Left renal cortex interstitium (tissue), 4 donors: ENCODE measurements at places on chromosomes 4 and X. TPM values are rescaled to one million over a fixed set of nuclear protein-coding genes. Genes with fewer than 3 reads are reported as not detected.

DNA sequence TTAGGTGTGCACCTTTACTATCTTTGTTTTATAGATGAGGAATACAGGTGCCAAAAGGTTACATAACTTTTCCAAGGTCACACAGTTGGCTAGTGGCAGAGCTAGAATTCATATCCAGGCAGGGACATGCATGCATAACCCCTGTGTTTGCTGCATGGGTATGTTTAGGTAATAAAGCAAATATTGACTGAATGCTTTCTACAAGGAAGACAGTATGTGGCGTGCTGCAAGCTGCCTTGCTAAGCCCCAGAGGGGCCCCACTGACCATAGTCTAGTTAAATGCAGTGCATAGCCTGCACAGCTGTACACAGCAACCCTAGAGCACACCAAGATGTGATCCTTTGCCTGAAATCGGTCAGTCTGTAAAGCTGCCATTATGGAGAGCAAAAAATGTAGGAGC, 320.5 kb upstream of the IGFBP7 start:
- DNase-seq = no peak

DNA sequence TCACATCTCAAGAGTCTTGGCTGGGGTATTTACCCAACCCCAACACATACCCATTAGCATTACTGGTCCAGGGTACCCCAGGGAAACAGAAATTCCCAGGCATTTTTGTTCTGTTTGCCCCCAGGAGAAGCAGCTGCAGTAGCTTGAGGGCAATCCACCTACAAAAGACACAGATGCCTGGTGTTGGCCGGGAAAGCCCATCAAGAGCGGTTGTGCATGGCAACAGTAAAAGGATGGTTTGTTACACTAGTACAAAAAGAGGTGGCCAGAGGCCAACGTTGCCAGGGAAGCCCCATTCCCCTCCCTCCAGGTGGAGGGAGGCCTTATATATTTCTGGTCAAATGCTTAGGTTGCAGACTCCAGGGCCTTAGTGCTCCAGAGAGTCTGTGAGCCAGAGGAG, 637.8 kb downstream of the BCOR start:
- no peak for DNase-seq

GRCh38 chr4:150106886-150107285, 28.6 kb downstream of the DCLK2 start:
- no peak for DNase-seq

- no peak for DNase-seq
These were observed 542.6 kb downstream of the CFAP47 start for GRCh38 chrX:36462142-36462541.

GRCh38 chrX:153441981-153442380, 3.9 kb downstream of the TREX2 start:
- DNase-seq = no peak

GRCh38 chr4:57435300-57435699, 325.1 kb upstream of the IGFBP7 start:
- no peak for DNase-seq

GRCh38 chrX:7215842-7216241, 67.9 kb upstream of the PUDP start:
- DNase-seq = no peak

GRCh38 chrX:84475101-84475500, 27.2 kb downstream of the HDX start:
- no peak for DNase-seq

CT45A10 gene
- polyA plus RNA-seq = not detected

FGF5 gene
- 0.14 TPM for polyA plus RNA-seq

DNA sequence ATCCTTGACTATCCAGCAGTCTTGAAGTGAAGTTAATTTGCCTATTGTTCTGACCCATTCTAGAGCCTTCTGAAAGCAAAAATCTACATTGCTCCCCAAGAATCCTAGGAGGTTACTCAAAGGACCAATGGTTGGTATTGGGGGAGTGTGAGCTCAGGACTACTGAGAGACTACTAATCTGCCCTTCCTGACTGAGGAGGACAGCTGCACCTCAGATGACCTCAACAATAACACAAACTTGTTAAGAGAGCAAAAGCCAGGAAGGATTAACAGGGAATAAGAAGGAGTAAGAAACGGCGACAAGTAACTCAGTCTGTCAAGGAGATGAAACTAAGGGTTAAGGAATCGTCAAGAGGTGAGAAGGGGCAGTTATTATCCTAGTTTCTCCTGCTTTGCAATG, 43.4 kb downstream of the IDS start:
- no peak for DNase-seq

- no peak for DNase-seq
These were observed 55.8 kb upstream of the ARHGAP24 start for GRCh38 chr4:85419103-85419502.

ANXA5 gene
- polyA plus RNA-seq = 391 TPM

NAP1L2 gene
- polyA plus RNA-seq = 2.2 TPM

DNA sequence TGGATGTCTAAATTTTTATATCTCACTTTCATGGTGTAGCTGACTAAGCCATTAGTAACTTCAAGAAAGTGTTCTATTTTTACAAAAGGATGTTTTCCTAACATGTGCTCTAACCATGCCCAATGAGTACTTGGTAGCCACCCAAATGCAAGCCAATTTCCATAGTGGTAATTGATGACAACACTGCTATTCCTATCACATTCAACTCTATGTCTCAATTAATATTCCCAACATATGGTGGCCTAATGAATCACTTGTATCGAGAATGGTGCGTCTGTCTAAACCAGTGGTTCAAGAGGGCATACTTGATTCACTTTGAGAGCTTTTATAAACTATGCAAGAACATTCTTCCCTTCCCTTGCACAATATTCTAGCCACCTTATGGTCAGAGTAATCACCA, 112.9 kb upstream of the GPRIN3 start:
- DNase-seq = no peak

GRCh38 chrX:153667281-153667955, 6.2 kb downstream of the PNCK start:
- no peak for DNase-seq

GRCh38 chr4:59091146-59092142, 1981.3 kb upstream of the IGFBP7 start:
- DNase-seq = no peak

DNA sequence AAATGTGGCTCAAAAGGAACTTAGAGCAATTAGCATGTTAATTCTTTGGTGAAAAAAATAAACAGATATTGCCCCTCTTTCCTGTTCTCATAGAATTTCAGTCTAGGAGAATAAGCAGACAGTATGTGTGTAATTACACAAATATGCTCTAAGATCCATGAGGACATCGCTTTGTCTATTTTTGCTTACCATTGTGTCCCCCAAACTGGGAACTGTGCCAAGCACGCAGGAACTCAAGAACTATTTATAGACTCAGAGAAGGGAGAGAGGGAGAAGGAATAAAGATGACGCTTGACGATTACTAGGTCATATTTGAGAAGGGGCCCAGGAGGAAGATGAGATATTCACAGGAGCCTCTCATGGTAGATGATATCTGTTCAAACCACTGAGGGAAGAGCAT, 692.6 kb downstream of the RAB28 start:
- DNase-seq = no peak

- DNase-seq = no peak
These were observed 35.6 kb upstream of the C1QTNF7 start for GRCh38 chr4:15392053-15392805.

GRCh38 chr4:100083289-100083688, 107.0 kb downstream of the DDIT4L start:
- no peak for DNase-seq

DNA sequence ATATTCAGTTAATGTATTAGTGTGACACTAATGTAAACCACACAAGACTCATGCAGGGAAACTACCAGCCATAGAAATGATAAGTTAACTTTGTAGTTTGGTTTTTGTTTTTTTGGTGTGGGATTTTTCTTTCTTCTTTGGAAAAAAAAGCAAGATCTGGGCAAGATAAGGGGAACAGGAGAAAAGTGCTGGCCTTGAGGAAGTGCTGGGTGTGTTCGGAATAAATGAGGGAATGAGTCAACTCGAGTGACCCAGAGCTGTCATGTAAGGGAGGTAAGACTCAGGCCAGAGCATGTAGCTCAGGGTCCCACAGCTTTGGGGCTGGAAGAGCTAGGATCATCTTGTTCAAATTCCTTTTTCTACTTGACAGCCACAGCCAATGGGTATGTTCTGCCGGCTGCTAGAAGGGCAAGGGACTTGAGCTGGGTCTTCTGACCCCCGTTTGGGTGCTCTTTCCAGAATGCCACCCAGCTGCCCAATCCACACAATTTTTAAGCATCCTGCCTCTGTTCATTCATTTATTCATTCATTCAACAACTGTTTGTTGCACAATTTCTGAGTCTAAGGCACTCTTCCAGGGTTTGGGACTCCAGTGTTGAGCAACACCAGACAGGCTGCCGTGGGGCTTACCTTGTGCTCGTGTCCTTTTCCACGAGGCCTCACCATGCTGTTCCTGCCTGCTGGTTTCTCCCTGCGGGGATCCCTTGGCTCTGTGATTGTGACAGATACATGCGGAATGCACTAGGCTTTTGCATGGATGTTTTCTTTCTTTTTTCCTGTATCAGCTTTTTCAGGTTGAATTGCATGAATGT, 54.5 kb downstream of the CLDN34 start:
- DNase-seq = no peak

DNA sequence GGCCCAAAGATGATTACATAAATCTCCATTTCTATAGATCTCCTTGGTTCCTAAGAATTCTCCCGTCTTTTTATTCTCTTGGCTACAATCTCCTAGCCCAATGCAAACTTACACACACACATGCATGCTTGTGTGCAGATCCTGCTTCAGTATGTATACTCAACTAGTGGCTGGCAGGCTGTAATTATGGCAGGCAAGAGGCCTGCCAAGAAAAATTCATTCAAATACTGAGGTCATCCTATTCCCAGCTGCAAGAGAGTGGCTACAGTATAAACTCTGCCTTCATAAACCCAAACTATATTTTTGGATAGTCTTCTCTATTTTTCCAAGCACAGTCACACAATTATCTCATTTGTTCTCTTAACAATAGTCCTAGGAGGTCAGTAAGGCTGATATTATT, 95.2 kb downstream of the SHROOM4 start:
- no peak for DNase-seq

FAM47E gene
- polyA plus RNA-seq = 10.2 TPM

CXCL13 gene
- polyA plus RNA-seq = 0.36 TPM

DNA sequence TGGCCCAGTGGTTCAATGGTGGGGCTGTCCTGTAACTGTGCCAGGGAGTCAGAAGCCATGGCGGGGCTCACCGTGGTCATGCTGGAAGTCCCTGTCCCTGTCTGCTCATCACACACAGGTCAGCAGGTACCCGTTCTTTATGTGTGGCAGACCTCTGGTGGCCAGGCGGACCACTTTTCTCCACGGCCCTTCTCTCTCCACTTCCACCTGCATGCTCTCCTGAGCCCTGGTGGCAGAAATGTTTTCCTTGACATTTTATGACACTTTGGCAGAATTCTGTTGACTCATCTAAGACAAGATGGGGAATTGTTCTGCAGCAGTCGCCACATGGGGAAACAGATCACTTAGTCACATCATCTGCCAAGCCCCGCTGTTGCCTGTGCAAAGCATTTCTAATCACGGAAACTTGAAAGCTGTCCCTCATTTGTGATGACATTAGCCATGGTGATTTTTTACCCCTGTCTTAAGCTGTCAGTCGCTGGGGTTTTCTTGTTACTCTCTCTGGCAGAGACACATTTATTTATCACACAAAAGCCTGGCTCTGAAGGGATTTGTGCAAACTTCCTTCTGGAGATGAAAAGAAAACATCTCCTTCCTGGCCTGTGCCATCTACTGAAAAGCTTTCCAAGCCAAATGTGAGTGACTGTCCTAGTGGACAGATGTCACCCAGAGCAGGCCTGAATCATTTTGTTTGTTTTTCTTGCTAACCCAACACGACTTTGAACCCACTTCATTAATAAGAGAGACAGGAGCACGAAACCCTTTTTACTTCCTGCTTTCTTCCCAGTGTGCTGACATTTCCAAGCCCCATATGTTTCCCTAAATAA, 38.8 kb upstream of the STIM2 start:
- DNase-seq = no peak

ABCE1 gene
- 60.4 TPM for polyA plus RNA-seq

- no peak for DNase-seq
These were observed 1445.1 kb upstream of the TENM3 start for GRCh38 chr4:180798036-180798577.

- no peak for DNase-seq
These were observed 102.2 kb downstream of the FRMPD4 start for GRCh38 chrX:12240491-12240890.

- DNase-seq = no peak
These were observed 72.0 kb upstream of the DHRSX start for GRCh38 chrX:2572740-2573139.

DNA sequence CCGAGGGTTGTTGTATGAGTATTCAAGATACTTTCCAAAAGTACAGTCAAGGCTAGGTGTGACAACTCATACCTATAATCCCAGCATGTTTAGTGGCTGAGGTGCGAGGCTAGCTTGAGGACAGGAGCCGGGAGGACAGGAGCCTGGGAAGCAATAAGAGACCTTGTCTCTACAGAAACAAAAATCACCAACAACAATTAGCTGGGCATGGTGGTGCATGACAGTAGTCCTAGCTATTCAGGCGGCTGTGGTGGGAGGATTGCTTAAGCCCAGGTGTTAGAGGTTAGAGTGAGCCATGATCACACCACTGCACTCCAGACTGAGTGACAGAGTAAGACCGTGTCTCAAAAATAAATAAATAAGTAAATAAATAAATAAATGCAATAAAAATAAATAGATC, 91.6 kb downstream of the TLL1 start:
- DNase-seq = no peak

TRIML2 gene
- polyA plus RNA-seq = not detected

DNA sequence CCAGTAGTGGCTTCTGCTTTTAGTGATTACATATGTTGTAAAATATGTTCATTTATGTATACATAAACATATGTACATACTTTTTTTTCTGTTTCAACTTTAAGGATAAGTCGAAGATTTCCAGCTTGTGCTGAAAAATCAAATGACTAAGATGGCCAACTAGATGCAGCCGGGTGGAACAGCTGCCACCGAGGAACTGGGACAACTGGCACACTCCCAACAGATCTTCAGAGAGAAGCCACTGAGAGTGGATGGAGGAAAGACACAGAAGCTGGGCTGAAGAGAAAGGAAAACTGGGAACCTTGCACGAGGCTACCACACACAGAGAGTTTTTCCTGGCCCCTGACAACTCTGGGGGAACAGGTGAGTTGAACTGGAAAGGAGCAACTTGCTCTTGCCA, 207.5 kb downstream of the FAM47B start:
- DNase-seq = no peak

- DNase-seq = no peak
These were observed 35.5 kb downstream of the CCNI start for GRCh38 chr4:77040270-77040669.

GRCh38 chr4:165384186-165384585, 5.4 kb downstream of the CPE start:
- no peak for DNase-seq

DNA sequence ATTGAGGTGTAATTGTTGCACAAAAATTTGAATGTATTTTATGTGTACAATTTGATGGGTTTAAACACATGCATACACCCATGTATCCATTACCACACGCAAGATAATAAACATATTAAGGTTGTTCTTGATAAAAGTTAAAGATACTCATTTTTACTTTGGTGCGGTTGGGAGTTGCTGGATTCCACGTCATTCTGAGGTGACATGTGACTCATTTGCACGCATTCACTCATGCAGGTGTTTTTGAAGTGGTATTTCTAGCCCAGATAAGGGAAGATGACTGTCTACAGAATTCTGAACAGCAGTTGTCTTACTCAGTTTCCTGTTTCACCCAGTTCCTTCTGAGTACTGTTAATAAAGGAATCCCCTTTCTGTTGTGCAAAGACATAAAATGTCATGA, 142.0 kb downstream of the RTL3 start:
- DNase-seq = no peak

DACH2 gene
- 36.0 TPM for polyA plus RNA-seq
